ENCODE measurements at places on chromosomes 12 and 14.

- DNase-seq: no peak
Observed at GRCh38 chr14:59332727-59333126, 132.5 kb downstream of the GPR135 start.

DNA sequence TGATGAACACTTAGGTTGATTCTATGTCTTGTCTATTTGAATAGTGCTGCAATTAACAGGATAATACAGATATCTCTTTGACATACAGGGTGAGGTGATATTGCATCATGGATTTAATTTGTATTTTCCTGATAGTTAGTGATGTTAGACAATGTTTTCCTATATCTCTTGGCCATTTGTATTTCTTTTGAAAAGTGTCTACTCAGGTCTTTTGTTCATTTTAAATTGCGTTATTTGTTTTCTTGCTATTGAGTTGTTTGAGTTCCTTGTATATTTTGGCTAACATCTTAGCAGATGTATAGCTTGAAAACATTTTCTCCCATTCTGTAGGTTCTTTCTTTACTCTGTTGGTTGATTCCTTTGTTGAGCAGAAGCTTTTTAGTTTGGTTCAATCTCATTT is 460.6 kb downstream of the CCDC91 start:
- DNase-seq: no peak

GRCh38 chr12:3168223-3169221 is 91.3 kb downstream of the TSPAN9 start:
- DNase-seq: no peak

GRCh38 chr14:24378981-24379906 is 11.3 kb downstream of the NFATC4 start:
- DNase-seq: no peak

GRCh38 chr12:96177013-96177412 is 17.2 kb upstream of the ELK3 start:
- no peak for DNase-seq
